ENCODE measurements at places on chromosomes 7 and 10. TPM values are rescaled to one million over a fixed set of nuclear protein-coding genes. Genes with fewer than 3 reads are reported as not detected.

DNA sequence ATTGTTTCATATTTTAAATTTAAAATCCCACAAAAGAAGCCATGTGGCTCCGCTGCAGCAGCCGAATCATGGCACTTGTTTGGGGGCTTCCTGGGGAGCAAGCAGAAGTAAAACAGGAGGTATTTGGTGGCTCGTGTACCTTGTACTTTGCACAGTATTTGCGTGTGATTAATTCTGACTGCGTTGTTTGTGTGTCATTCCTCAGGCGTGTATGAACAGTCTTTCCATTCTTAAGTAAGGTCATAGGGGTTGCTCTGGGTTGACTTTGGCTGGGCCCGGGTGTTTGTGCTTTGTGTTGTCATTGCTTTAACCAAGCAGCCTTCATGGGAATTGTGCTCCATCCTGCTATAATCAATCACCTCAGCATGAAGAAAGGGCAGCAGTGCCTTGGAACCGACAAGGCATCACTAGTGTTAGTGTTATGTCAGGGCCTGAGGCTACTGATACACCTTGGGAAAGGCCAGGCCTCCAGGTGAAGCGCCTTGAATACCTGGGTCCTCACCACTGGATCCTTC, 182.4 kb downstream of the ARHGAP21 start:
- peak; percentile 71 for DNase-seq

- DNase-seq, result no peak
Observed at GRCh38 chr10:5694573-5694972, 9.9 kb downstream of the TASOR2 start.

DNA sequence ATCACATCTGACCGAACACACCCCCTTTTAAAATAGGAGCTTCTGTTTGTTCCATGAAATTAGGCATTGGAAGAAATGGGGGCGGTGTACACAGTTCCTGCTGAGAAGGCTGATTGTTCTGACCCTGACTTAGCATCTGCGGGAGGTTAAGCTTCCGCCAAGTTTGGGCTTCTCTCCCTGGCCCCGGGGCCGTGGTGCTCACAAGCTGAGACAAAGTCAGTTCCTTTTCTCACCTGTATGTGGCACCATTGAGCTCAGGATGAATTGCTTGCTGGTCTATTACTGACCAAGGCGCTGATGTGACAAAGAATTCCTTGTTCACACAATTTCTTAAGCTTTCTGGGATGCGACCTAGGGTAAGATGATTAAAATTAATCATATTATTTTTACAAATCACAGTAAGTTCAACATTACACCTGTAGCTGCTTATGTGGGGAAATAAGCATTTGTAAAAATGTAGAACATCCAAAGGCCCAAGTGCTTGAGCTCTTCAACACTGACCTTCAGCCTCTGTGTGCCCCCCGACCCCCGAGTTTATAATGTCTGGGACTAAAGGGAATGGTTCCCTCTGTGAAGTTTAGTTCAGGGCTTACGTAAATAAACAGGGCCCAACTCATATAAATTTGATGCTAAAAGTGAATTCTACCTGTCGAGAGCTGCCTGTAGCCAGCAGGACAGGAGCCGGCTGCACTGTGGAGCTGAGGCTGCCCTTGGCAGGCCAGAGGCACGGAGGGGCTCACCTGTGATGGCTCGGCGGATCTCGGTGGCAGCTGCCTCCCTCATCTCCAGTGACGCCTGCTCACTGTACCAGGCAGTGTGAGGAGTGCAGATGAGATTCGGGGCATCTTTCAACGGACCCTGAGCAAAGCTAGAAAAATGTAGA, 50.8 kb downstream of the ZRANB1 start:
- peak; percentile 74 for DNase-seq

PPP1R9A gene
- 30.5 TPM for total RNA-seq

GRCh38 chr7:36670585-36671431, 53.5 kb downstream of the AOAH start:
- peak; percentile 61 for DNase-seq

TMEM184A gene
- 39.8 TPM for total RNA-seq

DNA sequence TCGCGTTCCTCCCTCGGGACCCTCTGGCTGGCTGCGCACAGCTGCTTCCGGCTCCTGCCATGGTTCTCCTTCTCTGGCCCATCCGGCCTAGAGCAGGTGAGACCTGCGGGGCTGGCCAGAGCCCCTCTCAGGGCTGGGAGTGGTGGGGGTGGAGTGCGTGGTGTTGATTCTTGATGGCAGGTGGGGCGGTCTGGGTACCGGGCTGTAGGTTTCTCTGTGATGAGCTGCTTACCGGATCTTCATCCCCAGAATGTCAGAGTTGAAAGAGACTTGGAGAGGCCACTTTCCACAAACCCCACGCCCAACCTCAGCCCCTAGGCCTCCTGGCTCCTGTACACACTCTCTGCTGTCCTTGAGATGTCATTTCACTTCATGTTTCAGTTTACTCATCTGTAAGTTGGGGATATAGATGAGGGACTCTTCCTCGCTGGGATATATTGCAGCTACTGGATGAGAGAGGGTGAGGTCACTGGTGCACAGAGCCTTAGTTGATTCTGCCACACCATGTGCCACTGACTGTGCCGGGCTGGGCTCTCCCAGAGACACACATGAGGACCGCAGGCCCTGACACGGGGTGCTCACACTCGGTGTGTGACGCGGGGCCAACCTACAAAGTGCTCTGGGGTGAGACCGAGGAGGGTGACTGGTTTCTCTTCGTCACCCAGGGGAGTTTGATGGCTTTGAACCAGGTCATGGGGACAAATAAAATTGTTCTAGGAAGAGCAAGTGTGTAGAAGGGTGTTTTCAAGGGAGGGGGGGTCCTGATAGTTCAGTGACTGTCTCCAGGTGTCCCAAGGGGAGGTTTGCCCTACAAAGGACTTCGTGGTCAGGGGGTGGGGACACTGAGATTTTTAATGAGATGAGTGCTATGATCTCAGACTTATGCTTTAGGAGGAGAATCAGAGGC, 29.5 kb downstream of the ZNF775 start:
- DNase-seq, result no peak

- DNase-seq, result no peak
Observed at GRCh38 chr10:27744802-27745731, 552 bp downstream of the MKX start.

DNA sequence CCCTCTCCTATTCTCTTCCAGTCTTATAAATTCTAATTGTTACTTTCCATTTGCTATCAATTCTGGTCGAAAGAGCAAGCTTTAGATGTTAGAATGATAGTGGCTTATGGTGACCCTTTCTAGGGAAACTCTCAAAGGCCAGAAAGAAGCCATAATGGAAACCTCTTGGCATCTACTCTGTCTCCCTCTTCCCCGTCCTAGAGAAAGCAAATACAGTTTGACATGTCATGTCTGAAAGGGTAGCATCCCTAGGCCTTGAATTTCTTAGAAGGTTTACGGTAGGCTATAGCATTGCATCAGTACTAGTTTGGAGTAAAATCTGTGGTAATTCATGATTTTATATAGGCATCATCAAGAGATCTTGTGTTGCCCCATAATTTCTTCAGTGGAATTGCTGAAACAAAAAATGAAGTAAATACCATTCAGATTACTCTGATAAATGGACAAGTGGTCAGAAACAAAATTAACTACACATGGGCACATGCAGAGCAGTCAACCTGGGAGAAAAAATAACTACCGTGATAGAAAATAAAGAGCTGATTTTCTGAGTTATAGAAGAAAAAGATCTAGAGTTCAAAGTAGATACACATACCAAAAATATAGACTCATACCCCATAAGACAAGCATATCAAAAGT, 4.4 kb downstream of the PRKAR2B start:
- DNase-seq, result no peak
